Stimulated activated CD8-positive, alpha-beta memory T cell treated with anti-CD3 and anti-CD28 coated beads, Interleukin-4, amount 100 ng/mL, for 48 hours (primary cell): ENCODE measurements at places on chromosomes 7 and 10.

GRCh38 chr10:48282829-48283228 lies 8.3 kb upstream of the FRMPD2 start:
- no peak for DNase-seq

DNA sequence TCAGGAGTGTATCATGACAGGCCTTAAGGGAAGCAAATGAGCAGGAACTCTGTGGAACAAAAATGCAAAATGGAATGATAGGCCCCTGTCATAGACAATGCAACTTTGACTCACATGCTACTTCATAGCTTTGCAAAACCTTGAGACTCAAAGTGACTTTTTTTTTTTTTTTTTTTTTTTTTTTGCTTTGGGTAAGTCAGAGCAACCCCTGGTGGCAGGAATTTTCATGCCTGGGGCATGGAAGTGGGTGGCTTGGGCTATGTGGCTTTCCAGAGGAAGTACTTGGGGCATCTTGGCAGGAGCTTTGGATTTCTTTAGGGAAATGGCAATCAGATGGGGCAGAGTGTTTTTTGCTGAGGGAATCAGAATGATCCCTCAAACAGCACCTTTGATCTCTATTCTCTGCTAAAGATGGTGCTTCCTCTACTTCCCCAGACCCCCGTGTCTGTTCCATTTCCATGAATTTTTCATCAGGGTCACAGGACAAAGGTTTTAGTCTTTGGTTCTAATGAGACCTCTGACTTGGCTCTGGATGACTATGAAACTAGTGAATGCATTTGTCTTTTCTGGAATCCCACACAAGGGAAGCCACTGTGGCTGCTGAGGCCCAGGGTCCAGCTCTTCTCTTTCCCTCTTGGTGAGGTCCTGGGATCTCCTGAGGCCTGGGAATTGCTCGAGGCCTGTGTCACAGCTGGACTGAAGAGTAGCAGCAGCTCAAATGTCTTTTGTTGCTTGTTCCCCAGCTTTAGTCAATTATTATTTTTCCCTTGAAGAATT lies 62.8 kb downstream of the TACC2 start:
- no peak for DNase-seq

- DNase-seq: no peak
Measured at GRCh38 chr7:31991846-31992245, 78.4 kb downstream of the PDE1C start.

GRCh38 chr10:51169111-51169510 lies 94.8 kb downstream of the PRKG1 start:
- DNase-seq: no peak

DNA sequence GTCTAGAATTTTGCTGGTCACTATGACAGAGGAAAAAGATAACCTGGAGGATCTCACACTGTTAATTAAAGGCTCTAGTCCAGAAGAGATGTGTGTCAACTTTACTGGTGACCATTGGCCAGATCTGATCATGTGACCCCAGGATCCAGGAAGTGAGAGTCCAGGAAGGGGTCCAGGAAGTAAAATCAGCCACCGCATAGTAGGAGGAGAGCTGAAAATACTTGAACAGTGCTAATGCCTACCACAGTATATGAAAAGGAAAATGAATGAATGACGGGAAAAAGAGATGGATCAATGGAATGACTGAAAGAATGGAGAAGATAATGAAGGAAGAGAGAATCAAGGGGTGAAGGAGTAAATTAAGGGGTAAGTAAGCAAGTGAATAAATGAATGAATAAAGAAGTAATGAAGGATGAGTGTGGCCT lies 415.3 kb downstream of the RPS24 start:
- no peak for DNase-seq

GRCh38 chr7:36567699-36568451 lies 156.4 kb downstream of the AOAH start:
- DNase-seq: no peak

GRCh38 chr7:117827862-117828261 lies 45.4 kb downstream of the CTTNBP2 start:
- no peak for DNase-seq
